Hypothalamus (tissue), 51 donors: ENCODE measurements at places on chromosomes 7 and 10.

GRCh38 chr10:34224639-34225038 lies 590.5 kb downstream of the PARD3 start:
- DNase-seq, result no peak

DNA sequence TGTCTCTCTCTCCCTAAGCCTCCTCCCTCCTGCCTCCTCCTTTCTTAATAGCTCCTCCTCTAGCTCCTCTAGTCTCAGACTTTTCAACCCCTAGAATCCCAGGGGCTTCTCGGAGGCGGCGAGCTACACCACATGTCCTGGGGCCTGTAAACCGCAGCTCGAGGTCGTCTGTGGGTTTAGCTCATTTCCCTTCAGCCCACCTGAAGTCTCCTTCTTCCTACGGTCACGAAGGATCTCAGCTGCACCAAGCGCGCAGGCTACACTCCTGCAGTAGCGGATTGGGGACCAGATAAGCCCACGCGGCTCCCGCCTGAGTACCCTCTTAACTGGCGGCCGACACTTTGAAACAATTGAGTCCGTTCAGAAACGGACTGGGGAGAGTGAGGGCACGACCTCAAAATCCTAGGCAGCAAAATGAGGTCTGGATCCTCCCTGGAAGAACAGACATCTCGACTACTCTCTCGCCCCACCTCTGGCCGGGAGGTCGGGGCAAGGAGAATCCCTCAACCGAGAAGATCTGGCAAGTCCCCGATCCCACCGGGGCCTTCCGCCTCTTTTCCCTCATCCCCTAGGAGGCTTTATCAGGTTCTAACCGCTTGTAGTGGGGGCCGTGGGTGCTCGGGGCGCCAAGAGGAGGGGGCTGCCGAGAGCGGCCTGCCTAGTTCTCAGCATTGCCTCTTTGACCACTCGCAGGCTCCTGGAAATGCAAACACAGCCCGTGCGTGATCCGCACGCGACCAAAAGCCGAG lies 1.3 kb upstream of the SORCS3 start:
- no peak for DNase-seq

GRCh38 chr7:75532639-75533038 lies 40.5 kb downstream of the SPDYE5 start:
- DNase-seq, result no peak

- DNase-seq, result no peak
Measured at GRCh38 chr7:66088861-66089838, 13.5 kb downstream of the ASL start.

GRCh38 chr7:91291902-91292301 lies 27.7 kb downstream of the FZD1 start:
- no peak for DNase-seq

GRCh38 chr7:55537458-55537990 lies 34.8 kb downstream of the VOPP1 start:
- DNase-seq, result no peak

- no peak for DNase-seq
Measured at GRCh38 chr7:27188386-27189294, 3.6 kb upstream of the HOXA11 start.

DNA sequence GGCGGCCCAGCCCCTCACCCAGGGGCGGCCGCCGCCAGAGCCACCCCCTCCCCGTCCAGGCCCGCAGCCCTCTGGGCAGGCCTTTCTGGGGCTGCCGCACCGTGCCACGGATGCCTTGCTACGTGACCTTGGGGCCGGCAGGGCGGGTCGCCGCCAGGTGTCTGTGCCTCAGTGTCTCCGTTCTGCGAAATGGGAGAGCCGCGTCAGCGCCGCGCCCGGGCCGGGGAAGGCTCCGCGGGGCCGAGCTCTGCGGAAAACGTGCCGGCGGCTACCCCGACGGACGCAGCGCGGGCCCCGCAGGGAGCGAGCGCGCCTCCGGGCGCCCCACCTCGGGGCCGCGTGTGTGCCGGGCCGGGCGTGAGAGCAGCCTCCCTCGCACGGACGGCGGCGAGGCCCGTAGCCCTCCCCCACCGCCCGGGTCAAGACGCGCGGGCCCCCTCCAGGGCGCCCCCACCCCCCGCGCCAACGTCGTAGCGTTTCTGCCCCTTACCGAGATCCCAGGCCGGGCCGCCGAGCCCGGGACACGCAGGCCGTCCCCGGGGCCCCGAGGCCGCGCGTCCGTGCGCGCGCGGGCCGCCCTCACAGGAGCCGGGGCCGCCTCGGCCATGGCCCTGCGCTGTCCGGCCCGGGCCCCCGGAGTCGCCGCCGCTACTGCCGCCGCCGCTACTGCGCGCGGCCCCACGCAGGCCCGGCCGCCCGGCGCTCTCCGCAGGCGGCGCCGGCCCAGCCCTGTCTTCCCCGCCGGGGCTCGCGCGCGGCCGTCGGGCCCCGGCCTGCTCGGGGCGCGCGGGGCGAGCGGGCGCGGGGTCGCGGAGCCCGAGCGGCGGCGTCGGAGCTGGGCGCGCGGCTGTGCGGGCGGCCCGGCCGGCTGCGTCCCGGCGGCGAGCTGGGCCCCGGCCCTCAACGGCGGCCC lies 1.1 kb downstream of the ZNF777 start:
- no peak for DNase-seq

- no peak for DNase-seq
Measured at GRCh38 chr7:121876656-121877500, 3.9 kb downstream of the PTPRZ1 start.

- DNase-seq, result no peak
Measured at GRCh38 chr7:146314962-146315361, 198.4 kb downstream of the CNTNAP2 start.

GRCh38 chr7:95840953-95841950 lies 68.9 kb downstream of the DYNC1I1 start:
- no peak for DNase-seq

- DNase-seq, result no peak
Measured at GRCh38 chr10:97479939-97480338, 18.3 kb downstream of the MMS19 start.

- no peak for DNase-seq
Measured at GRCh38 chr10:130202984-130203621, 66.9 kb downstream of the GLRX3 start.

- no peak for DNase-seq
Measured at GRCh38 chr10:60387531-60387930, 2.1 kb downstream of the ANK3 start.
